Suppressor macrophage (primary cell): ENCODE measurements at places on chromosomes 11 and 22.

GRCh38 chr22:23113847-23114720 lies 27.7 kb downstream of the RSPH14 start:
- DNase-seq, result no peak

GRCh38 chr22:26986884-26987283 lies 329.5 kb downstream of the MIAT start:
- DNase-seq, result no peak

GRCh38 chr11:71131861-71132260 lies 120.5 kb downstream of the SHANK2 start:
- DNase-seq, result no peak

- DNase-seq, result no peak
These were observed 79.3 kb downstream of the CTTN start for GRCh38 chr11:70477609-70478008.

- DNase-seq, result no peak
These were observed 746.1 kb downstream of the LUZP2 start for GRCh38 chr11:25242928-25243327.

GRCh38 chr11:96798445-96798844 lies 408.6 kb downstream of the JRKL start:
- no peak for DNase-seq

DNA sequence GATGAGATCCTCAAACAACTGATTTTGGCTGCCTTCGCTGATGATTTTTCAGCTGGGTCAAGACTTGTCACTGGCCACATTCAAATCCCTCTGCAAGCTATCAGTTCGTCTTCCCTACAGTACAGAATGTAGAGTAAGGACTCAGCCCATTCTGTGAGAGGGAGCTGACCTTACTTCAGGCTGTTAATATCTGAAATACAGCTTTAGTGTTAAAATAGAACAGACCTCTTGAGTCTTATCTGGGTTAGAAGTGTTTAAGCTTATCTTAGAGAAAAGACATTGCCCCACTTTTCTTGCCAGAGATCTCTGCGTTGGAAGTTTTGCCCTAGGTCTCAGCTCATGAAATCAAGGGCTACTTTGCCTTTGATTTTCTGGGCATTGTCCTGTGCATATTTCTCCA lies 383.4 kb upstream of the LARGE1 start:
- no peak for DNase-seq

DNA sequence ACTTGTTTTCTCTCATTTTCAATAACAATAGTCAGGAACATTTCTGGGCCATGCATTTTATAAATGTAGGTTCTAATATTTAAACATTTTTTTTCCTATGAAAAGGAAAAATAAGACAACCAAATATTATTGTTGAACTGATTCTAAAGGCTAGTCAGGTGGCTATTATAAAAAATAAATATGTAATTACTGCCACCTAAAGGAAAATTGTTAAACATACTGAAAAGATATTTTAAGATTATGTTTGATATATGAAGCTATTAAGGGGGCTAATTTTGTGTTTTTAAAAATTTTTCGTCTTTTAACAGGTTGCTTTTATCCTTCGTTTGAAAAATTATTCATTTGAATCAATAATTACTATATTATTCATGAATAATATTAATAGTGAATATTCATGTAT lies 62.2 kb upstream of the FDX1 start:
- DNase-seq, result no peak
